ENCODE measurements at places on chromosomes 16 and 17.

DNA sequence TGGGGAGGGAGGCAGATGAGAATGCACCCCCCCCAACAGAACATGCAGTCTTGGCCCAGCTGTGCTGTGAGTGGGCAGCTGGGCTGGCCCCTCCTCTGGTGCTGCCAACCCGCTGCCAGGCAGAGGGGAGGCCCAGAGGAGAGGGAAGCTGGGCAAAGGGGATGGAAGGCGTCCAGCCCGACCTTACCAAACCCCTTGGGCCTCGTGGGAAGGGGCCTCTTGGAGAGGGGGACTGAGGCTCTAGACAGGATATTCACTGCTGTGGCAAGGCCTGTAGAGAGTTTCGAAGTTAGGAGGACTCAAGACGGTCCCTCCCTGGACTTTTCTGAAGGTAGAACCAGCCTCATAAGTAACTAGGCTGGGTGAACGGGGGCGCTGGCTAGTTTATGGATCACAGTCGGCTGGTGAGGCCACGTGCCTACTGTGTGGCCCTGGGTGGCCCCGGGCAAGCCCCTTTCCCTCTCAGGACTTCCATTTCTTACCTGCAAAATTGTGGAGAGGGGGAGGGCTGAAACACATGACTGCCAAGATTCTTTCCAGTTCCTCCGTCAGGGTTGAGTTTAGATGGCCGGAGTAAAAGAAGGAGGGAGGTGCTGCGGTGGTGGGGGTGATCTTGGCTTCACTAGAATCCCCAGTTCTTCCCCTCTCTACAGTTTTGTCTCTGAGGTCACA is 857 bp upstream of the STAT5A start:
- no peak for DNase-seq

DNA sequence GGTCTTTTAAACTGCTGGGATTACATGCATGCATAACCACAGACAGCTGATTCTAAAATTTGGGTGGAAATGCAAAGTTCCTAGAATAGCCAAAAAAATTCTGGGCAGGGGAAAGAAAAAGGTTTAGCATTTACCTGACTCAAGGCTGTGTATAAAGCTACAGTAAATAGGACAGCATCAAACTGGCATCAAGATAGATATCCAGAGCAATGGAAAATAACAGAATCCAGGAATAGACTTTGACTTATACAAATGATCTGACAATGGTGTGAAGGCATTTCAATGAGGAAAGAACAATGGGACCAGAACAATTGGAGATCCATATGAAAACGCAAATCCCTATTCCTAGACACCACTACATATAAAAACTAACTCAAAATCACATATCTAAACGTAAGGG is 12.9 kb downstream of the ANKFY1 start:
- no peak for DNase-seq

- no peak for DNase-seq
Measured at GRCh38 chr16:86457501-86458148, 52.7 kb upstream of the FOXF1 start.

- DNase-seq, result no peak
Measured at GRCh38 chr17:47731396-47731795, 1.6 kb upstream of the TBX21 start.

- no peak for DNase-seq
Measured at GRCh38 chr17:494601-495265, 142.1 kb upstream of the RPH3AL start.

- no peak for DNase-seq
Measured at GRCh38 chr16:49543631-49543946, 170.0 kb downstream of the C16orf78 start.

DNA sequence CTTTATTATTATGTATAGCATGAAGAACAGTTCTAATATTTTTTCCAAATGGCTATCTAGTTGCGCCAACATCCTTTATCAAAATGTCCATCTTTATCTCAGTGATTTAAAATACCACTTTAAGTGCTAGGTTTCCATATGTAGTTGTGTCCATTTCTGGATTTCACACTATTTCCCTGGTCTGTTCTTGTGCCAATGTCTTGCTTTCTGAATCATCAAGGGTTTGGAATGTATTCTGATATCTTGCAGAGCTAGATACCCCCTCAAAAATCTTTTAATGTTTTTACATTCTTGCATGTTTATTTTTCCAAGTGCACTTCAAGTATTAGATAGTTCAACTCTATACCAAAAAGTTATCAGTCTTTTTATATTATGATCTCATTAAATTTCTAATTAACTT is 14.3 kb downstream of the MBTD1 start:
- DNase-seq, result no peak

GRCh38 chr16:89561142-89561883 is 831 bp downstream of the RPL13 start:
- DNase-seq, result no peak

DNA sequence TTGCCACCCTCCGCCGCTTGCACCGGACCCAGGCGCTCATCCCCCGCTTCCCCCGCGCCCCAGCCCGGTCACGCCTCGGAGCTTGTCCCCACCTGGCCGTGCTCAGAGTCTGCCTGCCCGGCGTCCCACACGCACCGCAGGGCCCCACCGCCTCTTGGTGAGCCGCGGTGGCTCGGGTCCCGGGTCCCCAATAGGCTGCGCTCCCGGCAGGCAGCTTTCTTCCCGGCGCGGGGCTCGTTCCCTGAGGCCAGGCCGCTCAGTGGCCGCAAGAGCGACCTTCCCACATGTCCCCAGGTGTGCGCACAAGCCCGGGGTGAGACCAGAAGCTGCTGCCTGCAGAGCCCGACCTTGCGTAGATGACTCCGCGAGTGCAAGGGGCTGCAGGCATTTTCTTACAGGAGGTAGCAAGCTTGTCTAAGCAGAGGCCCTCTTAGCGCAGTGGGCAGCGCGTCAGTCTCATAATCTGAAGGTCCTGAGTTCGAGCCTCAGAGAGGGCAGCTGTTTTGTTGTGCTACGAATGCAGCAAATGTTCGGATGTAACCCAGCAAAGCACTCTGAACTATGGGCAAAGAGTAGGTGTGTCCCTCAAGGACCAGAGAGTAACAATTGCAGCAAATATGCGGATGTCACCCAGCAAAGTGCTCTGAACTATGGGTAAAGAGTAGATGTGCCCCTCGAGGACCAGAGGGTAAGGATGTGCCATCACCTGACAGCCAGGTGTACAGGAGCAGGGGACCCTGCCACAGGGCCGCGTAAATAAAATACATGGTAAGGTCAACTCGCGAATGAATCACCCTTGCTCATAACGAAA is 15.6 kb downstream of the TLE7 start:
- peak; percentile 2 for DNase-seq

DNA sequence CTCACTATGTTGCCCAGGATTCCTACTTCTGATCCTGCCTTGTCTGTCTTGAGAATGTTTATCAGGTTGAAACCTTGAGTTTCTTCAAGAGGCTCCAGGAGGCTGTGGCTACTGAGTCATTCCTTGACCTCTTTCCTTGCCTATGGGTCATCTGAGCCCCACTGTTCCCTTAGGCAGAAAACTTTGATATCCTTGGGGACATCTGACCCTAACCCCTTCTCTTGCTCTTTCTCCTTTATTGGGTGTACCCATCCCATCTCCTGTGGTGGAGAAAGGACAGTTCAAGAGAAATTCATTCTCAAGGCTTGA is 12.5 kb downstream of the ARL4D start:
- no peak for DNase-seq

DNA sequence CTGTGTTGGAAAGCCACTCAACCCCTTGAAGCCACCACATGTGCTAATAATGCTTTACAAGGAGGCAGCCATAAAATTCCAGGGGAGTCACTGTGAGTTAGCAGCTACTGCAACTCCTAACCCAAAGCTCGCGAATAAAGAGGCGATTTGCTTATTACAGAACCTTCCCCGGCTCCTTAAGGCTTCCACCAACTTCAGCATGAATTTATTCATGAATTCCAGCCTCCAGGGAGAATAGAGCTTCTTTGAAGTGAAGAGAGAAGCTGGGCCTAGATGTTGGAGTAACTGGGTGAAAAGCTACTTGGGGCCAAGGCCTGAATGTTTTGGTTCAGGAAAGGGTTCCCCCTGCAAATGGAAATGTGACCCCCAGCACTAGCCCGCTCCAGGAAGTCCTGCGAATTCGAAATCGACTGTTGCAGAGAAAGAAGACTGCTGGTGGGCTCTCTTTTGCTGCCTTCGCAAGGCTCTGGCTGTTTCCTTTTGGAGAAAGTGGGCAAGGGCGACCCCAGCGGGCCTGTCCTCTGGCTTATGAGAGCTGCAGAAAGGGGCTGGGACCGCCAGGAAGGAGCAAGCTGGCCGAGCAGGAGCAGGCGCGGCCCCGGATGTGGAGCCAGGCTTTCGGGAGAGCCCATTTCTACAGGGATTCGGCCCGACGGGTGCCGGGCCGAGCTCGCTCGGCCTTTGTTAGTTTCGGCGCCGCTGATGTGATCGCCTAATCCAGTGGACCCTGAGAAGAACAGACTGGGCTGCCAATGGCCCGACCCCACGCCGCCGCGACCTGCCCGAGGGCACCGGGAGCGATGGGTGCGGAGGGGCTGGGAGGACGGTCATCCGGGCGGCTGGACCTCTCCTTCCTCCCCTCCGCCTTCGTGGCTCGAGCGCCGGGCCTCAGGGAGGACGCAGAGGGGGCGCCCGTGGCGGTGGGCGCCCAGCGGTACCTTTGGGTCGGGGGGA is 7.6 kb downstream of the CBX8 start:
- no peak for DNase-seq

- DNase-seq, result no peak
Measured at GRCh38 chr17:51819341-51820219, 338.9 kb downstream of the CA10 start.

DNA sequence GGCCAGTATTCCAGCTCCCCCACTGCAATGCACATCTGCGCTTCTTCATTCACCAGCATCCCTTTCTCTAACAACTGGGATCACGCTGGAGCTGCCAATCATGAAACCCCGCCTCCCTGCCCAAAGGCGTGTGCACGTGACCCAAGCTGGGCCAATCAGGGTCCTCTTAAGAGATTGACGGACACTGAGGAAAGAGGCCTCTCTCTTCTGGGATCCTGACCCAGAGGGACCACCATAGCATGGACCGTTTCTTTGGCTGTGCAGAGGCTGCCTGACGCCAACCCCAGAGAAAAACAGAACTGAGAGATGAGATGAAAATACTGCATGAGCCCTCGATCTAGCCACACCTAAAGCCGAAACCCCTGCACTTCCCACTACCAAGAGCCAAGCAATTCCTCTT is 32.0 kb downstream of the COTL1 start:
- no peak for DNase-seq

- DNase-seq, result no peak
Measured at GRCh38 chr17:3768769-3769168, 32.2 kb downstream of the ITGAE start.

GRCh38 chr16:69039333-69039941 is 66.0 kb upstream of the HAS3 start:
- no peak for DNase-seq

DNA sequence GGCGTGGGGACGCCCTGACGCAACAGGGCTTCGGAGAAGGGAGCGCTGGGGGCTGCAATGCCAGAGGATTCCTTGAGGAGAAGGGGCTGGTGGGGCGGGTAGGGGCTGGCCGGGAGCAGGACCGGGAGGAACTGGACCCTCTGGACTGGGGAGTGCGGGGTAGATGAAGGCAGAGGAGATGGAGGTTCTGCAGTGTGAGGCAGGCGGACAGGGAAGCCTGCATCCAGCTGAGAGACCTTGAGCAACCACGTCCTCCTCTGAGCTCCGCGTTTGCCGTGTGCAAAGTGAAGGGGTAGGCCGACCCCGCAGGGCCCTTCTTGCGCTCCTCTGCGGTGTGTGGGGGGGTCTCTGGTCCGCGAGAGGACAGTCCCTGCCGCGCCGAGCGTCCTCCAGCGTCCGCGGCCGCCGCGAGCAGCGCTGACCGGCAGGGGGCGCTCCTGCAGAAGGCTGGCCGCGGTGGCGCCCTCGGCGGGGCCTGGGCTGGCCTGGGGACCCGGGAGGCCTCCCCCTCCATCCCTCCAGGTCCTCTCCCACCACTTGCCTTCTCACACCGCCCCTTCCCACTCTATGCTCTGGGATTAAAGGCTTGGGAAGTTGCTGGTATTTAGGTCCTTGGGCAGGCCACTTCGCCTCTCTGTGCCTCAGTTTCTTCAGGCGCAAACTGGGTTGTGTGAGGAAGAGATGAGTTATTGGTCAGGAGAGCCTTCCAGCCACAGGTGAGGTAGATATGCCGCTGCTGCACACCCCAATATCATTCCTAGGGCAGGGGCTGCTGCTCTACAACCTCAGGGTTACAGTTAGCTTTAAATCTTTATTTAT is 9.6 kb upstream of the WNT9B start:
- DNase-seq, result no peak

DNA sequence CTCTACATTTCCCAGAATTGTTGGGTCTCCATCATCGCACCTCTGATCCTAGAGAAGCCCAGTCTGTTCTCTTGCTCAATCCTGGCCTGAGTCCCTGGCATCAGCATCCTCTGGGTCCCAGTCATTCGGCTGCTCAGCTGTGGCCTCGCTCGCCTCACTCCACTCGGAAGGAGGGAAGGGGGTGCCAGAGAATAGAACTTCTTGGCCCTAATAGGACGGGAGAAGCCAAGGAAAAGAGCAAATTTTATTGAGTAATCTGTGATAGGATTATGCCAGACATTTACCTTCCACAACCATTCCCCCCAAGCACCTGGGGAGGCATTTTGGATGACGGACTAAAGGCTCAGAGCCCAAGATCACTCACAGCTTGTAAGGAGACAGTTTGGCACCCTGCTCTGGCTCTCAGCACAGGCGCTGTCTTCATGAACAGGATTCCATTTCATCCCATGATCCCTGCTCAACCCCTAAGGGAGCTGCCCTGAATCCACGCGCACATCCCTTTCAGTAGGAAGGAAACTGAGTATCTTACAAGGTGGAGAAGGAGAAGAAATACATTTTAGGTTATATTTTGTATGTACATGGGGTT is 498 bp upstream of the CLEC10A start:
- DNase-seq, result no peak

GRCh38 chr17:45155483-45155882 is 6.2 kb upstream of the HEXIM2 start:
- no peak for DNase-seq

GRCh38 chr17:7794075-7794663 is 39.8 kb upstream of the KDM6B start:
- no peak for DNase-seq

DNA sequence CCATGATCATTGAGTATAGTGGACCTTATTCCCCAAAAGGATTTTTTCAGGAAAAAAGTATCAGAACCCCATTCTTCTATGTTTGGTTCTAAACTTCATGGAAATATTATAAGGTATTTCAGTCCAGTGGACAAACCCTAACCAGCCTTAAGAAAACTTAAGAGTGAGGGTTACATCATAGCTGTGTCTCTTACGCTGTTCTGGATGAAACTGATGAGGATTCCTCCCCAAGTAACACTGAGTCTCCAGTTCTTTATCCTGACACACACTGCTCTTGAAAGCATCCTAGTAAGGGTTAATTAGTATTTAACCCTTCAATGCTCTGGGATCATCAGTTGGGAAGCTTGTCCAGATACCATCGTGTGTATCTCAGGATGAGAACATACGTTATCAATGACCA is 5.0 kb downstream of the LYRM1 start:
- no peak for DNase-seq

DNA sequence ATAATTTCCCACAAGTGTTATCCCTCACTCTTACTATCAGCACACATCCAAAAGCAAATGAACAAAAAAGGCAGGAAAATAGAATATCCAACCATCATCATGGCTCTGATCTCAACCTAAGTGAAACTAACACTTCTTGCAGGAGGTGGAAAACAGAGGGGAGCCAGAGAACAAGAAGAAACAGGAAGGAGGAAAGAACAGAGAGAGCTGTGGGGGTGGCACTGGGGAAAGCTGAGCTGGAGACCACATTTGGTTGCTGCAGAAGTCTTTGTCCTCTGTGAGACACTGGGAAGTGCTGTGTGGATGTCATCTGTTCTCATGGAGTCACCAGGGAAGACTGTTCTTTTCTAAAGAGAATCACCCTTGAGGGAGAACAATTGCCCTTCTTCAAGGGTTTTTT is 34.7 kb downstream of the GRB7 start:
- no peak for DNase-seq

- DNase-seq, result no peak
Measured at GRCh38 chr16:14423344-14423743, 206.7 kb downstream of the PARN start.
